ENCODE measurements at places on chromosomes 6 and 20.

DNA sequence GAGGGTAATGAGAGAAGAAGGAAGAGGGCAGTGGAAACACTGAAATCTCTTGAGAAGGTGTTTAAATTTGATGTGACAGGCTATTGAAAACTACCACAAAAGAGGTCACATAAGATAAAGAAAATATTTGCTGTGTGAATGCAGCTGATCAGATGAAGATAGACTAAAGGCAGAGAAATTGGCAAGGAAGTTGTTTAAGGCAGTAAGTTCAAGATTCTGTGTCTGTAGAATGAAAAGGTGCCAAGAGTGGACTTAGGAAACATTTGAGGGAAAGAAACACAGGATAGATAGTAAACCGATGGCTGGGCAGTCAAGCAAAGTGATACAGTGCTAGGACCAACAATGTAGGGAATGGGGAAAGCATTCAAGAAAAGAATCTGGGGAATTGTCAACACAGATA lies 332.3 kb upstream of the MARCKS start:
- DNase-seq, result peak; percentile 17

DNA sequence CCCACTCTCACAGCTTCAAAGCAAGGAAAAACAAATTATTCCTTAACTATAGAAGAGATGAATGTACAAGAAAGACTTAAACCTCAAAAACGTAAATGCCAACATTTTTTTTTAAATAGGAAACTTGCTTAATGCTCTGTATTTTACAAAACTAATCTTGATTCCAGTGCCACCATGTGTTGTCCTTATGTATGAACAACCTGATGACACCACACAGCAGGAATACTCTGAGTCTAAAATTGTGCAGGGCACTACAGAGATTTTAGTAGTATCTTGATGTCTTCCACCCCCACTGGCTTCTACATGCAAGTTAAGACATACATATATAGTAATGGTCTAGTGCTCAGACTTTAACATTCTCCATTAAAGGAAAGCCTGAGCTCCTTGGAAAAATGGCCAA lies 46.2 kb downstream of the SRPK1 start:
- DNase-seq, result no peak

- DNase-seq, result no peak
Observed at GRCh38 chr20:17863577-17864292, 104.9 kb downstream of the SNX5 start.

GRCh38 chr6:113328886-113329381 lies 528.2 kb upstream of the MARCKS start:
- DNase-seq, result peak; percentile 17

DNA sequence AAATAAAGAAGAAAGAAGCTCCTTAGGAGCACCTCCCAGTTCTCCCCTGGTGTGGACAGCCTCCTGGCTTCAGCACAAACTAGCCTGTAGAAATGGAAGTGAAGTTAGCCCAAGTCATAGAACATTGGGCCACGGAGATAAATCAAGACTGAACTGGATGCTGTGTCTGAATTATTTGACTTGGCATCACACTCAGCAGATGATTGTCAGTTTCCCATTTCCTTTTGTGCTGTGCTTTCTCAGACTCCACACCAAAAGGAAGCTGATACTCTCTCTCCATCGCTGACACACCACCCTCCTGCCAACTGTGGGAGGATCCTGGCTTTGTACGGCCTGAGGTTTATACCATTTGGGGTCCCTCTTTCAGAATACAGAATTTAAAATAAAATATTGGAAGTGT lies 209.8 kb downstream of the TFAP2A start:
- DNase-seq, result no peak

DNA sequence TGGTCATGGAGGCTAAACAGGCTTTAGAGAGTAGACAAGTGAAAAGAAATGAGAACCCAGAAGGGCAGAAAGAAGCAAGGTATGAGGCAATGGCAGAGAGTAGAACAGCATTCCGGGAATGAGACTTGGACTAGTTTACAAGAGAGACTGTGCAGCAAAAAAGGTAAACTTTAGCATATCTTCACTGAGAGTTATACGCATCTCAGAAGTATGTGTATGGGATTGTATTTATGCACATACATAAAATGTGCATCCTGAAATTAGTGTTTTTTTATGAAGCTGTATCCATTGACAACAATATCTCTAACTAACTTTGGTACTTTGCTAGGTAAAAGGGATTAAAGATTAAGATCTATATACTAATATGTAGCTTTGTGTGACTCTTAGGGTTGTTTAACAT lies 753.6 kb downstream of the BCKDHB start:
- no peak for DNase-seq

- peak; percentile 51 for DNase-seq
Observed at GRCh38 chr6:148868314-148868713, 121.5 kb downstream of the UST start.

DNA sequence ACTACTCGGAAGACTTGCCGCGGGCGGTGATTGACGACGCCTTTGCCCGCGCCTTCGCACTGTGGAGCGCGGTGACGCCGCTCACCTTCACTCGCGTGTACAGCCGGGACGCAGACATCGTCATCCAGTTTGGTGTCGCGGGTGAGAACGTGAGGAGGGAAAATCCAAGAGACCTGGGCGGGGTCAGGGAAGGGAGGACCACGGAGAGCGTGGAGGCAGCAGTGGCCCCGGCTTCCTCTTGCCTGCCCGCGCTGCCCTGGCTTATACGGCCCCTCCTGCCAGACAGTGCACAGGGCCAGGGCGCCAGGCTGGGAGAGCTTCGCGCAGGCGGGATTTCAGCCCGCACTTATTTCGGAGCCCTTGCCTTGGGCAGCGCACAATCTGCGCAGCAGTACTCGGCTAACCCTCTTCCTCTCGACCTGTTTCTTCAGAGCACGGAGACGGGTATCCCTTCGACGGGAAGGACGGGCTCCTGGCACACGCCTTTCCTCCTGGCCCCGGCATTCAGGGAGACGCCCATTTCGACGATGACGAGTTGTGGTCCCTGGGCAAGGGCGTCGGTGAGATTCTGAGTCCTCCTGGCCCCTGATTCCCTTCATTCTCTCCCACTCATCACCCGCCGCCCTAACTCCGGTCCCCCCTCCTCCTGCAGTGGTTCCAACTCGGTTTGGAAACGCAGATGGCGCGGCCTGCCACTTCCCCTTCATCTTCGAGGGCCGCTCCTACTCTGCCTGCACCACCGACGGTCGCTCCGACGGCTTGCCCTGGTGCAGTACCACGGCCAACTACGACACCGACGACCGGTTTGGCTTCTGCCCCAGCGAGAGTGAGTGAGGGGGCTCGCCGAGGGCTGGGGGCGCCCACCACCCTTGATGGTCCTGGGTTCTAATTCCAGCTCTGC lies 2.0 kb downstream of the MMP9 start:
- no peak for DNase-seq

- no peak for DNase-seq
Observed at GRCh38 chr6:46921059-46921458, 679 bp downstream of the ADGRF5 start.

- DNase-seq, result peak; percentile 55
Observed at GRCh38 chr6:5126214-5126613, 41.1 kb downstream of the PPP1R3G start.

DNA sequence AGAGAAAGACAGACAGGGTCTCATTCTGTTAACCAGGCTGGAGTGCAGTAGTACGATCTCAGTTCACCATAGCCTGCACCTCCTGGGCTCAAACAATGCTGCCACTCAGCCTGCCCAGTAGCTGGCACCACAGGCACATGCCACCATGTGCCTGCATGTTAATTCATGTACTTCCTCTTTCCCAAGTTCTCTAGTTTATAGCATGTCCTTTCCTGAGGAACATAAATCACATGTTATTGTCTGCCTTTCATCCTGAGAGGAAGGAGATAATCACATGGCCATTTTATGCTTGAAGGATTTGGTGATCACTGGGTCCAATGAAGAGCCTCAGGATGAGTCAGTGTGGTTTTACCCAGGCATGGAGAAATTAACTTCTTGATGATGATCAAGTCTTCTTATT lies 47.9 kb downstream of the COL11A2 start:
- no peak for DNase-seq

GRCh38 chr6:159931112-159931511 lies 37.8 kb upstream of the IGF2R start:
- no peak for DNase-seq

- DNase-seq, result peak; percentile 62
Observed at GRCh38 chr6:30960907-30961673, 20.3 kb downstream of the MUCL3 start.

- DNase-seq, result no peak
Observed at GRCh38 chr6:155498370-155498769, 42.7 kb upstream of the NOX3 start.

DNA sequence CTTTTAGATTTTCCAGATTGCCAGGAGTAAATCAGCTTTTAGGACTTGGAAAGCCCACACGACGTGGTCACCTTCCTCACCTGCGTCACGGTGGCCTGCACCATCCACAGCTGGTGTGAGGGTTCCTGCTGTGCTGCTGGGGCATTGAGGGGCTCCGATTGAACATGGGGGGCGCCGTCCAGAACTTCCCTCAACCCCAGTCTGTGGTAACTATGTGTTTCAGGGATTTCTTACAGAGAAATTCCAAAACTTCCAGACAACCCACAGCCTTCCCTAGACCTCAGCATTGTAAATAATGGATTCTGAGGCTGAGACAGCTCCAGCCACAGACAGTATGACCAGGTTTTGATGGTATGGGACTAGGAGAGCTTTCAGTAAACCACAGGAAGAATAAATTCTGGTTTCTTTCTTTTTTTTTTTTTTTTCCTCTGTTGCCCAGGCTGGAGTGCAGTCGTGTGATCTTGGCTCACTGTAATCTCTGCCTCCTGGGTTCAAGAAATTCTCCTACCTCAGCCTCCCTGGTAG lies 46.7 kb upstream of the IRF4 start:
- peak; percentile 70 for DNase-seq

DNA sequence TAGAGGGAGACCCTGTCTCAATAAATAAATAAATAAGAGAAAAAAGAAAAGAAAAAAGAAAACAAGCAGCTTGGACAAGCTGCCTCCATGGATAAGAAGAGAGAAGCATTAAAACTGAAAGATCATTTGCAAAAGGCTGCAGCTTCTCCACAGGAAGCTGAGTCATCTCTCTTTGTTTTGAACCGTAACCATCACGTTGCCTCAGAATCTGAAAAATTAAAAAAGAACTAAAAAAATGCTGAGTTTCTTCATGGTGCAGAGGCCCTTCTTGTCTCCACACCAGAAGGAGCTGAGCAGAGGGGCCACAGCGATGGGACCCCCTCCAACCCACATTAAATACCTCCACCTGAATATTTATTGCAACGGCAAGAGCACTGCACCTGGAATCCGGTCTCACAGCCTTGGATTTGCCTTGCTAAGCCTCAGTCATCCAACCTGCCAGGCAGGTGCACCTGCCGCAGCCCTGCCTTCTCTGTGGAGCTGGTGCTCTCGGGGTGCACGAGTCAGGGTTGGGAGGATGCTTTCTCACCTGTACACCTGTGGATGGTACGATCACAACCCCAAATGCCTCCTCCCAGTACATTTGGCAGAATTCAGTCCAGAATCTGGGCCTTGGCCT lies 28.1 kb downstream of the TOX2 start:
- peak; percentile 76 for DNase-seq

GRCh38 chr20:46618316-46619100 lies 32.8 kb downstream of the SLC13A3 start:
- no peak for DNase-seq

GRCh38 chr6:35469751-35470662 lies 1.8 kb downstream of the RPL10A start:
- DNase-seq, result no peak

DNA sequence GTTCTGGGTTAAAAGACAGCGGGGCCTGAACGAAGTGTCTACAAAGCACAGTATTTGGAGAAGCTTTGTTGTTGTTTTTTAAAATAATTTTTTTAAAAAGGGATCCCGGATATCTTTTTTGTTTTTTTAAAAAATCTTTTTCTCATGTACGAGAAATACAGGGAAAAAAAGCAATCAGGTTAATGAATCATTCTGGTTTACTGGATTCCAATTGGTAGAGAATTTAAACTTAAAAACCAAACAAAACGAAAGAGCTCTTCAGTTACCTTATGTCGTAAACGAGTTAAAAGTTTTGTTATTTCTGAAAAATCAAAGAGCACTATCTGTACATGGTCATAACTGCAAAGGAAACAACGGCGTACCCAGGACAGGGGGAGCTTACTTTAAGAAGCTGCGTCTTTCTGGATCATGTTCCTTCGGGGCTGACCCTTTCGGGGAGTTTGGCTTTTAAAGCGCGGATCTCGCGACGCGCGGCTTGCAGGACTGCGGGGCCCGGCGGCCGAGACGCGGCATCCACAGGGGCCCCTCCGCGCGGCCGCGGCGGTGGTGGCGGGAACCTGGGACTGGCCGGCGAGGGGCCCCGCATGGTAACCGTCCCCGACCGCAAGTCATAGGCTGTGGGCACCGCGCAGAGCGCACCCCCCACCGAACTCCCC lies 927 bp downstream of the IL20RA start:
- DNase-seq, result peak; percentile 70

DNA sequence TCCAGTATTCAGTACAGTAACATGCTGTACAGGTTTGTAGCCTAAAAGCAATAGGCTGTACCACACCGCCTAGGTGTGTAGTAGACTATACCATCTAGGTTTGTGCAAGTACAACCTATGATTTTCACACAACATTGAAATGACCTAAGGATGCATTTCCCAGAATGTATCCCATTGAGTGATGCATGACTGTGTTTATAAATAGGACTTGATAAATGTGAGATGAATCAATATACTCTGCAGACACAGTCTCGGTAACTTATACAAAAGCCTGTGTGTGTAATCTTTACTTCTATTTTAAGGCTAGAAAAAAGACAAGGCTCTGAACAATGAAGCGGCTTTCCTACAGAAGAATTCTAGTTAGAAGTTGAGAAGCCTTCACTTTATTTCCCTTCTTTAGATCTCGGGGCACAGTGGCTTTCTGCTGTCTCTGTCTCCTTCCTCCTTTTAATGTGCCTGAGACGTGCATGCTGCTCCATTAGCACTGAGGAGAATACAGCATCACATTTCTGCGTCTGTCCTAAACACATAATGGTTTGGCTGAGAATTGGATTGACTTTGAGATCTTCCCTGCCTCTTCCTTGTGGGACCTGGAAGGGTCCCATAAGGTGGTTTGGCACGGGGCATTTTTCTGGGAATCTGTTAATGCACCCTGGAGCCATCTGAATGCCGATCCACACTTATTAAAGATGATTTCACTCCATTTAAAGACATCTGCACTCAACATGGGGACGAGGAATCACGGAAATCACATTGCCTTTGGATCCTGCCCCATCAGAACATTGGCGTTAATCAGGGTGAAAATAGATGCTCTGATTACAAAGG lies 112.5 kb downstream of the SCML4 start:
- DNase-seq, result no peak

DNA sequence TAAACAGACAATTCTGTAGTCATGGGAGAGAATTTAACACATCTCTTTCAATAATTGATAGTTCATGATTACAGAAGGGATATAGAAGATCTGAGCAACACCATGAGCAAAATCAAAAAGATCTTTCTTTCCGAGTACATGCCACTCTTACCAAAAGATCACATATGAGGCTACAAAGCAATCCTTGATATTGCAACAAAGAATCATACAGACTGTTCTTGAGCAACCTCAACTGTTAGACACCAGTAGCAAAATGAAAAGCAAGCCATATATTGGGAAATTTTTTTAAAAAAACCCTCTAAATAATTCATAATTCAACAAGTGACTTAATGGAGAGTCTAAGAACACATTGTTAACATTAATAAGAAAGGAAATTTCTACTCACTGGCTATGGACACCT lies 3.6 kb upstream of the CD83 start:
- DNase-seq, result no peak

GRCh38 chr20:48012401-48012974 lies 227.2 kb upstream of the SULF2 start:
- peak; percentile 33 for DNase-seq

GRCh38 chr20:49808753-49809152 lies 3.9 kb upstream of the SLC9A8 start:
- no peak for DNase-seq
